Esophagus squamous epithelium (tissue), 5 donors: ENCODE measurements at places on chromosomes 7 and 10.

DNA sequence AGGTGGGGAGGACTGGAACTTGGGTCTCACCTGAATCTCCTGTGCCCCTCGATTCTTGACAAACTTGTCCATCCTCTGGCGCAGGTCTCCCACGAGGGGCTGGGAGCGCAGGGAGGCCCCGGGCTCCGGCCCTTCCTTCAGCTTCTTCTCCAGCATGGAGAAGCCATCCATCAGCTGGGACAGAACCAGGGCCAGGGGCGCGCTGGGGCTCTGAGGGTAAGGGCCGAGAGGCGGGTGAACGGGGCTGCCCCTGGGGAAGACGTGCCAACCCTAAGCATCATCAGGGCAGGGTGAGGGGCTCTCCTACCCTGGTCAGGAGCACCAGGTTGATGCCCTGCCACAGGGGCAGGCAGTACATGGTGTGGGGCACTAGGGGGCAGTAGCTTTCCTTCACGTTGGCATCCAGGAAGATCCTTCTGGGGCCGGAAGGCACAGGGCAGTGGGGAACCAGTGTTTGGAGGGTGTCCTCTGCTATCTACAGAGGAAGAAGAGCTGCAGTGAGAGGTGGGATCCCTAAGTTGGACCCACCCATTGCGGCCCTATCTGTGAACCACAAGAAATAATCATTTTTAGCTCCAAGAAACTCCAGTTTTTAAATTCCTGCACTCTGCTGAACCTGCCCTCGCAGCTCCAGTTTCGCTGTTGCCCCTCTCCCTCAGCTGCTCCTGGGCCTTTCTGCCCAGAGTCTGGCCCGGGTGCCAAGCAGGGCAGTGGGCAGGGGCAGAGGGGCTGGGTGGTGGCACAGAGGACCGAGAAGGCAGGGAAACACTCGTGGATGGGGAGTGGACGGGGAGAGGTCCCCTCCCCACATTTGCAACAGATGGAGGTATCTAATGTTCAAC is 10.8 kb upstream of the PYROXD2 start:
- DNase-seq = no peak

GRCh38 chr7:134154581-134155130 is 27.5 kb downstream of the LRGUK start:
- DNase-seq = no peak

- no peak for DNase-seq
Observed at GRCh38 chr10:10914144-10914543, 103.5 kb upstream of the CELF2 start.

GRCh38 chr7:31125171-31125570 is 73.1 kb downstream of the ADCYAP1R1 start:
- no peak for DNase-seq

DNA sequence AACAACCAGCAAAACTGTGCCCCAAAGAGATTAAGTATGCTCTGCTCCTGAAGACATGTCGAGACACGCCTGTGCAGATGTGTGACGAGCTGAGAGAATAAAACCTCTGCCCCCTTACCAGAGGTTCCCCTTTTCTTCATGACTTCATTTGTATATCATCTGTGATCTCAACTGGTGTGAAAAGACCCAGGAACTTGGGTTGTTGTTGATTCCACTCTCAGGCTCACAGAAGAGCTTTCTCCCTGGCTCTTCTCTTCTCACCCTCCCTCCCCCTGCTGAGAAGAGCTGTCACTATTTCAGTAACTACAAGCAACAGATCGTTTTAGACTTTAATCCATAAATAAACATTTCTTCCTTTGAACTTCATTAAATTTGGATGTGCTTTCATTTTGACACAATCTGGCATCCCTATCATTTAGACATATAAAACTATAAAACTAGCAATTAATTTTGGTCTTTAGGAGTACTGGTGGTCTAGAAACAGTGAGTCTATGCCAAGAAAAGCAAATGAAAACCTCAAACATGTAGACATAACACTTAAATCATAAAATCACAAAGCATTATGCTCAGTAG is 179.3 kb upstream of the FZD8 start:
- DNase-seq = no peak

GRCh38 chr10:72782649-72783330 is 90.8 kb downstream of the MCU start:
- no peak for DNase-seq

GRCh38 chr7:138669364-138669763 is 31.8 kb downstream of the SVOPL start:
- DNase-seq = no peak

GRCh38 chr10:20254078-20254477 is 437.8 kb downstream of the PLXDC2 start:
- DNase-seq = no peak

GRCh38 chr7:24115661-24116060 is 168.3 kb upstream of the NPY start:
- DNase-seq = no peak

DNA sequence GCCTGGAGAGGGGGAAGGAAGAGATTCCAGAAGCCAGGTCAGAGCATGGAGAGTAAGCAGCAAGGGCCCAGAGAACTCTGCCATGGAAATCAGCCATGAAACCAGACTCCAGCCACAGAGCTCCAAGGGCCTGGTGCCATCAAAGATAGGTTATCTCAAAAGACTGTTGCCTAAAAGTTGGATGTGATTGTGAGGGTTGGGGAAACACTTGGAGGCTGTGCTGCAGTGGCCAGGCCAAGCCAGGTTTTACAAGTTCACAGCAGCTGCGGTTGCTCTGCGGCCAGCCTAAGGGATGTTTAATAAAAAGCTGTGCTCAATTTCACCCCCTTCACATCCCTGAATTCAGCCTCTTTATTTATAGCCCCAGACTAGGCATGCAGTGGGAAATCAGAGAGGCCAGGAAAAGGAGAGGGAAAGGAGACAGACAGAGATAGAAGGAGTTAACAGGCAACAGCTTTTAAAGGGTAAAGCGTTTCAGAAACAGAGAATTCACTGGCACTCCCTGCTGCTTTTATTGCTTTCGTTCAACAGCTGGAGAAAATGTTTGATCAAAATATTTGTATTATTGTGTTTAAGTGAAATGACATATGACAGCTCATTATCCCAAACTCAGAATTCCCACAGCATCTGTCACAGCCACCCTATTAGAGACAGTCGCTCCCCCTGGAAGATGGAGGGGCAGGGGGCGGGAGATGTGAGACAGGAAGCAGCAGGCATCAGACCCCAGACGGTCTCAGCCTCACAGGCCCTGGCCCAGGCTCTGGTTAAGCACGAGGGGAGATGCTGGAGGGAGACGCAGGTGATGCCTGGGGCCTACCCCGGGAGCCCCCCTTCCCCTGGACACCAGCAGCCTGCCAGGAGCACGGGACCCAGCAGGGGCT is 140.1 kb downstream of the GLI3 start:
- no peak for DNase-seq

DNA sequence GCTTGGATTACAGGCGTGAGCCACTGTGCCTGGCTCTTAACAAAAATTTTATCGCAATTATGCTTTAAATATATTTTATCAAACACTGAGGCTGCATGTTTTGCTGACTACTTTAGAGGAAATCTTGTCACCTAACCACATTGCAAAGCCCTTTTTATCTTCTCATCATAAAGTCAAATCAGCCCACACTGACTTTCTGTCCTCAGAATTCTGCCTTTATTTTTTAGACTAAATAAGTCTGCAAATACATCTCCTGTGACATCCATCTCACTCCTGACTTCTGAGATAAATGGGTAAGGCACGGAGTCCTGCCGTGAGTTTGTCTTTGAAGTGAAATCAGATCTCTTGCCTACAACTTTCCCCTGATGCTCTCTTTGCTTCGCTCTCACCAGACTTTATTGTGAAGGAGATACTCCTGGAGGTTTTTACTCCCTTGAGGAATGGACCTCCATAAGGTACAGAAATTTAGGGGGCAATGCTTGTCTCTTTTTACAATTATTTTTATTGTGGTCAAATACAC is 23.5 kb upstream of the UCMA start:
- no peak for DNase-seq

GRCh38 chr7:36141351-36141750 is 11.7 kb upstream of the EEPD1 start:
- no peak for DNase-seq

DNA sequence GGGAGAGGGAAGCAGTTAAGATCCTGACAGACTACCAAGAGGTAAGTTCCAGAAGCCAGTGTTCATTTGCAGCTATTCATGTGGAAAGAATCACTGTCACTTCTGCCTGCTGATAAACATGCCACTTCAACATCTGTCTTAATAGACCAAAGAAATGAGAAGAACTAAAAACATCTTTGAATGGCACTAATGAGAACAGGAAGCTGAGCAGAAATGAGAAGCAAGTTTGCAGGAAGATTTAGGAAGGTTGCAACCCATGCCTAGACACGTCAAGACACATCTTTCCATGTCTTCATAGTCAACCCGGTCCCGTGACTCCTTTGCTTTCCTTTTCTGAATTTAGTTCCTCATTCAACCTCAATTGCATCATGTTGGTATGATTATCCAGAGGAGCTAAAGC is 180.0 kb downstream of the PDE1C start:
- DNase-seq = no peak

- DNase-seq = no peak
Observed at GRCh38 chr7:14691597-14692203, 210.9 kb downstream of the DGKB start.

GRCh38 chr10:59177031-59177797 is 771 bp downstream of the PHYHIPL start:
- DNase-seq = no peak

DNA sequence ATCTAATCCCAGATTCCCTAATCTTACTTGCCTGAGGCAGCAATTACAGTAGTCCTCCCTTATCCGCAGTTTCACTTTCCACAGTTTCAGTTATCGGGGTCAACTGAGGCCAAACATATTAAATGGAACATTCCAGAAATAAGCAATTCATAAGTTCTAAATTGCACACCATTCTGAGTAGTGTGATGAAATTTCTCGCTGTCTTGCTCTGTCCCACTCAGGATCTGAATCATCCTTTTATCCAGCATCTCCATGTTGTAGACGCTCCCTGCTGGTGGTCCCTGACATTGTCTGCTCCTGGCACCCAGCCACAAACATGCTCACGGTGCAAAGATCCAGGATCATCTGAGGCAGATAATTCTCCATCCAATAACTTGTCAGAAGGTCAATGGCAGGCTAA is 128.7 kb upstream of the CXCL12 start:
- DNase-seq = no peak

DNA sequence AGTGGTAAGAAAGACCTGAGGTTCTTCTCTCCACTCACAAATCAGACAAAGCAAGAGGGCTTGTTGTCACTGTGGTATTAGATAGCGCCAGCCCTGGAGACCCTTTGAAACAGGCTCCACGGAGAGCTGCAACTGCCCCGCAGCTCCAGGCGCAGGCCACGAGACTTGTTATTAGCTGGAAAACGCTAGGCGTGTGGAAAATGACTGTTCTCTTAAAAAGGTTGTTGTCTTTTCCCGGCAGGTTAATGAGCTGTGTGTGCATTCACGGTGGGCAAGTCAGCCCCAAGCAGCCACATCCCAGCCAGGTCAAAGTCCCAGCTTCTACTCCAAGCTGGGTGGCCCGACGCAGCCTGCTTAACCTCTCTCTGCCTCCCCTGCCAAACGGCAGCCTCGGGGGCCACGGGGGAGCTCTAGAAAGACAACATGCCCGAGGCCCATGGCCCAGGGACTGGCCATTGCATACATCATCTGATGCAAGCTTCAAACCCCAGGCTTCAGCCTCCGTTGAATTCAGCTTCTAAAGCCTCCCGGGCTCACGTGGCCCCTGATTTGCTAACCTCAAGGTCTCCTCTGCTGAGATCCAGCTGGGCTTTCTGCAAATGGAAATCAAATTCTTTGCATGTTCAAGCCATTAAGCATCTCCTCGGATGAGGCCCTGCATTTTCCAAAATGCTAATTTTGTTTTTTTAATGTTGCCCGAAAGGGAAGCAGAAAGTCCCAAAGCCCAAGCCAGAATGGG is 61.3 kb upstream of the DNAAF5 start:
- DNase-seq = no peak

- DNase-seq = no peak
Observed at GRCh38 chr7:30424506-30424905, 54.1 kb downstream of the NOD1 start.

DNA sequence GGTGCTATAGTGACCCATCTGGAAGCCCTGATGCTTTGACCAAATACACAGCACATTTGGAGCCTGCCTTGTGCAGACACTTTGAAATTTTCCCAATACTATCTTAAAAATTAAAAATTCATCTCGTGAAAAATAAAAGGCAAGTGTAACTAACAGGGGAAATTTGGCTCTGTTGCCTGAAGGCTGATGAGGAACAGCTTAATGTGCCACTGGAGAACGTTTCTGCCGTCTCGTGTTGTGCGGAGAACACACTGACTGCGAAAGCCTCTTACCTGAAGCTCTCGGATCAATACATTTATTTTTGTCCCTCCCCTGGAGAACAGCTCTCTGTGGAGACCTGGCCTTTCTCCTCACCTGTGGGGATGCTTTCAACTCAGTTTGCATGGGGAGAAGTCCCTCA is 77.2 kb upstream of the CHST15 start:
- DNase-seq = no peak

- DNase-seq = no peak
Observed at GRCh38 chr7:66430164-66430545, 198.5 kb upstream of the KCTD7 start.

GRCh38 chr10:128557149-128557710 is 431.0 kb upstream of the MKI67 start:
- no peak for DNase-seq

GRCh38 chr7:43274752-43275151 is 162.3 kb downstream of the HECW1 start:
- no peak for DNase-seq

DNA sequence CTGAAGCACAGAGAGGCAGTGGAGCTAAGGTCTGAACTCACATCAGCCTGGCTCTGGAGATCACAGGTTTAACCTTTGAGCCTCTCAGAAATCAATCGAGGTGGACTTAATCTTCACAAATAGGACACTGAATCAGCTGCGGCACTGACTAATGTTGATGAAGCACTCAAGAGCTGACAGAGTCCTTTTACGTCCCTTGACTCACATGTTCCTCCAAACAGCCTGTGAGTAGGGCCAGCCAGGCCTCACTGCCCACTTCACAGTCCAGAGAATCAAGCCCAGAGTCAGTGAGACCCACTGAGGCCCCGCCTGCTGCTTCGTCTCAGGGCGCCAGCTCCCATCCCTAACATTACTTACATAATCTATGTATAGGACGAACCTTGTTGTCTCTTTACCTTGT is 63.1 kb downstream of the TNS3 start:
- DNase-seq = no peak

DNA sequence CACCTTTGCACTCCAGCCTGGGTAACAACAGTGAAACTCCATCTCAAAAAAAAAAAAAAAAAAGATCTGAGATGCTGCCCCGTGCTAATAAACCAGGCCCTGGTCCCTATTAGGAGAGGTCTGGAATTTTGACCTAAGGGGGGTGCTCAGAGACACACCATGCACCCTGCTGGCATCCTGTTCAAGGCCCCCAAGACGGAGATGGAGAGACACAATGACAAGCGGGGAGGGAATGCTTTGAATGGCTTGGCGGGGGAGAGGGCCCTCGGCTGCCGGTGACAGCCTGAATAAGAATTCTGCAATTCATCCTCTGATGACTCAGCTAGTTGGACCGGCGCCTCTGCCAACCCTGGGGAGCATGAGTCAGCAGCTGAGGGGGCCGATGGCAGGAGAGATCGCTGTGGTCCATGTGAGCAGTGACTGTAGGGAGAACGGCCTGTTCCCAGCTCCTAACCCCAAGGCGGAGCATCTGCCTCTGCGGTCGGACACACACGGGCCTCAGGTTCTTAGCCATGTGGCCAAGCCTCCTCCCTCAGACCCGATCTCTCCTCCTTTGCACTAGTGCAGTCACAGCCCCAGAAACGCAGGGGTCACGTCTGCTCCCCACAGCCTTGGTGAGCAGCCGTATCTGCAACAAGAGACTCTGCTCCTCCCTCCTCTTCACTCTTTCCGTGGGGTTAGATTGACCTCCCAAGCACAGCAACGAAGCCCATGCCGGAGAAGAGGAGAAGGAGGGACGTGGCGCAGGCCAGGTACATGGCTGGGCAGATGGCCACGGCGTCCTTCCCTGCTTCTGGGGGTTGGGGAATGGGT is 14.9 kb downstream of the TRIM56 start:
- peak; percentile 37 for DNase-seq
